GM06990 (cell line): ENCODE measurements at places on chromosomes 4 and X.

- no peak for DNase-seq
These were observed 4.0 kb downstream of the FLNA start for GRCh38 chrX:154370300-154371016.

DNA sequence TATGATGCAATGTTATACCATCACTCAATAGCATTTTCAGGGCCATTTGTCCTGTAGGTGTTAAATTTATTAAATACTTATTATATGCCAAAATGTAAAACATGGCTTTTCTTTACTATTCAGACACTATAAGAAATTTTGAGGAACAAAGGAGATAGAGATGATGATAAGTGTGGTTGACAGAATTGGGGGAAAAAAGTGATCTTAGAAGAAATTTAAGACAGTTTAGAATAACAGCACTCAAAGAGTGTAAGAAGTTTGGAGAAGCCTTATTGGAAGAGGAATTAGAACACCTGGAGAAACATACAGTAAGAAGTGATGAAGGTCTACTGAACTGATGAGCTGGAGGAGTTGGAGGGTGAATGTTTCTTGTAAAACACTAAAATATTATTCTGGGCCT lies 12.8 kb upstream of the AFP start:
- no peak for DNase-seq

GRCh38 chr4:42633605-42634388 lies 23.1 kb downstream of the ATP8A1 start:
- peak; percentile 38 for DNase-seq

GRCh38 chrX:68254738-68255645 lies 178.3 kb downstream of the OPHN1 start:
- DNase-seq, result no peak

GRCh38 chr4:39320381-39321115 lies 45.6 kb downstream of the RFC1 start:
- DNase-seq, result no peak

DNA sequence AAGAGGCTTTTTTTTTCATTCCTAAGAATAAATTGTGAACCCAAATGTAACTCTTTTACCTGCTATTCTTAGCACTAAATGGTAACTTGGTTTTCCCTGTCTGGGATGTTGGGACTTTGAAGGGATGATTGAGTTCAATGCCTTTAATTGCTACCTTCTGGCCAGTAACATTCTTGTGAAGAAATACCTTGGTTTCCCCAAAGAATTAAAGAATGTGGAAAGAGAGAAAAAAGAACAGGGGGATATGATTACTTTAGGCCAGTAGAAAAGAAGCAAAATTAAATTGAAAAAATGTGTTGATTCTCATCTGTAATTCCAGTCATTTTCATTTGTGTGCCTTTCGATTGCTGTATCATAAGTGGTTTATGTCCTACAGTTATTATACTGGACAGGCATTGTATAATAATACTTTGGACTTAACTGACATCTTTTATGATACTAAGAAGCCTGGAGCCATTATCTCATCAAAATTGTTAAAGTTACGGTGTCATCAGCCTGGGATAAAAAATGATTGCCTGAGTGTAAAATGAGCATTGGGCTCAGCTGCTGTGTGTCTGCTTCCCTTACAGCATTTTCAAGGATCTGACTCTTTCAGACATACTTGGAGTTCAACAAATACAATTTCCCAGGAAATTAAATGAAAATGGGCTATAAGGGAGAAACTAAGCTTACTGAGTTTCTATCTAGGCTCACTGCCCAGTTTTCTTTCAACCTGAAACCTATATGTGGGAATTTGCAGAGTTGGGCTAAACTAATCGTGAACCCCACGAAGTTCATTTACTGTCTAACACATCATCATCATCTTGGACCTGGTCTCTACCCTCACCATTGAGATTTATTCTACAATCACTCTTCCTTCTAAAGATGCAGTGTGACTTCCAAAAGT lies 146.3 kb downstream of the SHROOM3 start:
- no peak for DNase-seq

DNA sequence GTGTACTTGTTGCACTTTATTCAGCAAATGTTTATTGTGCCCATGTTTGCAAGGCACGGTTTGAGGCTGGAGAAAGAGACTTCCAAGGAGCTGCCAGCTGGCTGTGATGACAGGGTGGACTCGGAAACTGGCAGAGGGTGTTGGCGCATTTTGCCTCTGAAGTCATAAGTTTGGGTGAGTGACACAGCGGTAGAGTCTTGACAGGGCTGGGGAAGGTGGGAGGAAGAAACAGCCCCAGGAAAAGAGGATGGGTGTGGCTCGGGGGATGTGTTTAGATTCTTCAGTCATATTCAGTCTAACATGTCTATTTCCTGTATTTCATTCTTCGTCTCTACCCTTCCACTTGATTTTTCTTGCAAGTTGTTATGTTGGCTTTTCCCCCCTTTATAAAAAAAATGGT lies 77.0 kb upstream of the STOX2 start:
- no peak for DNase-seq

DNA sequence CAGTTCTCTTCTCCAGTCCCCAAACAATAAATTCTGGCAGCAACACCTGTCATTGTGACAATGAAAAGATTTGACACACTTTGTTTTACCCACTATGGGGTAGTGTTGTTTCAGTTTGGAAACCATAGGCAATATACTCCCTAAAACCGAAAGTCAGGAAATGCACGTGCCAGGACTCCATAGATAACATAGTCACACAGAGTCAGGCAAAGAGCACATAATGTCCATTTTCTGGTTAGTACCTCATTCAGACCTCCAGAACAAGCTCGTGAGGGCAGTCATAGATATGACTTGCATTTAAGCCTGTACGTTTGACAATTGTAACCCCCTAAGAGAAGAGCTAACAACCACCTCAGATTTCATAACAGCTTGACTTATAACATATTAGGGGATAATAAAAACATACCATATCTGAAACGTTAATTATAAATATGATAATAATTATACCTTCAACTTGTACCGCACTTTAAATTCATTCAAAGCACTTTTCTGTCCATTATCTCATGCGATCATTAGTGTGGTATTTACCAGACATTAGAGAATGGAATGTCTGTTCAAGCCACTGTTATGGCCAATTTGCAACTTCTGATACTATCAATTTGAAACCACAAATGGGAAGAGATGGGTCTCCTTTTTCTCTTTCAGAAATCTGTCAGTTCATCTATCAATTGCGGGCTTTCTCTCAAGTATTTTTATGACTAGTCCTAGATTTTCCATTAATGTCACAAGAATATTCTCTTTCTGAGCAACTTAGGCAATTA lies 147.4 kb downstream of the LDB2 start:
- DNase-seq, result no peak

GRCh38 chr4:85228264-85228663 lies 246.7 kb upstream of the ARHGAP24 start:
- no peak for DNase-seq

DNA sequence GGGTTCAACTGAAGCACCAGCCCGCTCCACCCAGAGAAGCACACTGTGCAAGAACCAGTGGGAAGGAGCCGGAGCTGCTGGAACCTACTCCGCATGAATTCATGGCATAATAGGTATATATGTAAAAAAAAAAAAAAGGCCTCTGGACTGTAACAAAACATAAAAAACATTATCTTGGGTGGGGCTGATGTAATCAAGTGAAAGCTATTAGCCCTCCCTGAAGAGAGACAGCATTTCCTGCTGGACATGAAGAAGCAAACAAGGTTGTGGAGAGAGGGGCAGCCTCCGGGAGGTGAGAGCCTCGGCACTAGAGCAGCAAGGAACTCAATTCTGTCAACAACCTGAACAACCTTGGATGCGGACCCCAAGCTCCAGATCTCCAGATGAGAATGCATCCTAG lies 50.7 kb downstream of the PLAC1 start:
- no peak for DNase-seq

DNA sequence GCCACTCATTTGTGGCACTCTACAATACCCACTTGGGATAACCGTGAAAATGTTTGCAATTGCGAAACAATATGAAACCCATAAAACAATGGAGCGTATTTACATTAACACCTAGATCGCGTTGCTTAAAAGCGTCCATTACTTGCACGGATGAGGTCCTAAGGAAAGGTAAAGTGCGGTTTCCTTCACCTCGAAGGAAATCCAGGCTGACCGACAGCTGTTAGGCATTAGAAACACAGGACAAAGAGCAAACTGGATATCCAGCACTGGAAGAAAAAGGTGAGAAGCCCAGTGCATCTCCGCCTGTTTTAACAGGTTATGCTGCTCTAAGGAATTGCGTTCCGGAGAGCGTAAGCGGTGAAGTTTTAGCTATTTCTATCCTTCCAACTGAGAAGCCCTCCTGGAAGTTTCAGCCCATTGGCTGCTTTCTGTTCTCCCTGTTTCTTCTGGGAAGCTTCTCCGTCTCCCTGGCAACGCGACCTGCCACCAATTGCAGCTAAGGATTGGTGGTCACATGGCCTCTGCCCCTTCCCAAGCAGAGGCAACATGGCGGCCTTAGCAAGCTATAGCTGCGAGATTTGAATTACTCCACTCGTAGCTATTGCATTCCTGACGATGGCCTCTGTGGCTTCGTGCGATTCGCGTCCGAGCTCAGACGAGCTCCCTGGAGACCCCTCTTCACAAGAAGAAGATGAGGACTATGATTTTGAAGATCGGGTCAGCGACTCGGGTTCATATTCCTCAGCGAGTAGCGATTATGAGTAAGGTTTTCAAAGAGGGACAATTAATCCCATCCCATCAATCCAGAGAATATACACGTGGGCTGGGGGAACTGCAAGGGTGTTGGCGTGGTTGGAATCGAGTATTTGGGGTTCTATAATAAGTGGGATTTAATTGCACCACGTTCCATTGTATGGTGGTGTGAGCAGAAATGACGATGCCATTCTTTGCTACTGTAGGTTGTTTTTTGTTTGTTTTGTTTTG lies at the start of gene INTU:
INTU (plus strand) TSS at position 538 of the 984 bp plus-strand sequence; CDS start at position 616, 78 bp downstream.
- peak; percentile 9 for DNase-seq

DNA sequence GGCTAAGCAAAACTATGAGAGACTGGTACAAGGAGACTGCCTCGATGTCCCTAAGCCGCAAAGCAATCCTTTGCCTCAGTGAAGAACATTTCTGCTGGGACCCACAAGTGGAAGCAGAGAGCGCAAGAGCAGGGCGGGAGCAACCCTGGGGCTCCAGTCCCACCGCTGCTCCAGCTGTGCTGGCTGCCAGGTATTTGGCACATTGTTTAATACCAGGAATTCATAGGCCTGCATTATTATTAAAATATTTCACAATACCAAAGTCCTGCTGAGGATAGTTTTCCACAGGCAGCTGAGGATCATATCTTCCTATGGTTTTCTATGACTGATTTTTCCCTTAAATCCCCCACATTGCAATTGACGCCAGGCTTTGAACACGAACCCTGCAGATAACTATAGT lies 163.5 kb upstream of the TLL1 start:
- DNase-seq, result no peak

DNA sequence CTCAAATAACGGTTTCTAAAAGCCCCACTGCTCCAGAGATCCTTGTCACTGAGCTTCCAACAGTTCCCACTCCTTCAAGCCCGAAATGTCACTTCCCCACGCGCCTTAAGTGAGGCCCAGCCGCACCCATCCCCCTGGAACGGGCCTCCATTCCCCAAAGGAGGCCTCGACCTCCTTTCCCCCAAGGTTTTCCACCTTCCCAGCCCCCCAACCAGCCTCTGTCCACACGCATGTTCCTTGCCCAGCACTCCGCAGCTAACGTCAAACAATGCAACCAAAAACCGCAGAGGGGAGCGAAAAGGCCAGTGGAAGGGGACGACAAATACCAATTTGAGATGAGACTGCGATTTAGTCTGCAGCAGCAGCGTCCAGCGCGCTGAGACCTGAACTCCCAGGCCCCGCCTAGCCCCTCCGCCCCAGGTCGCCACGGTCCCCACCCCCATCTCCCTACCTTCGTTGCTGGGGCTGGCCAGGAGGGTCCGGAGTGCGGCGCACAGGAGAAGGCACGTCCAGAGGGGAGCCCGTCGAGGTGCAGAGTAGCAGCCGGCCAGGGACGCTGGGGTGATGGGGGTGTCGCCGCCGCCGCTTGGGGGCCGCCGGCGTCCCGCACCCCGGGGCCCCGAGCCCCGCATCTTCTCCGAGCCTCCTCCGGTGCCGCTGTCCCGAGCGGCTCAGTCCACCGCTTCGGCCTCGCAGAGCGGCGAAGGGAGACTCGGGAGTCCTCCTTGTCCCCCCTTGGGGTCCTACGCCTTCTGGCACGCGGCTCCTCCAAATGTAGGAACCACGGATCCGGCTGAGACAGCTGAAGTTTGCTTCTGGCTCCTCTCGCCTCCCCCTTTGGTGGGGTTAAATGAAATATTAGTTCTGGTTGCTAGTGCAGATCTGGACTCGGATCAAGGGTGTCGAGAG lies 924 bp downstream of the EPHA5 start:
- no peak for DNase-seq

- DNase-seq, result no peak
These were observed 62.2 kb downstream of the SPANXN3 start for GRCh38 chrX:143455046-143455445.

- DNase-seq, result no peak
These were observed 294.3 kb downstream of the GUCY2F start for GRCh38 chrX:109187473-109188168.

- no peak for DNase-seq
These were observed 137.5 kb upstream of the ANXA3 start for GRCh38 chr4:78414116-78414515.

- no peak for DNase-seq
These were observed 11.8 kb downstream of the EDA start for GRCh38 chrX:69627744-69628143.

DNA sequence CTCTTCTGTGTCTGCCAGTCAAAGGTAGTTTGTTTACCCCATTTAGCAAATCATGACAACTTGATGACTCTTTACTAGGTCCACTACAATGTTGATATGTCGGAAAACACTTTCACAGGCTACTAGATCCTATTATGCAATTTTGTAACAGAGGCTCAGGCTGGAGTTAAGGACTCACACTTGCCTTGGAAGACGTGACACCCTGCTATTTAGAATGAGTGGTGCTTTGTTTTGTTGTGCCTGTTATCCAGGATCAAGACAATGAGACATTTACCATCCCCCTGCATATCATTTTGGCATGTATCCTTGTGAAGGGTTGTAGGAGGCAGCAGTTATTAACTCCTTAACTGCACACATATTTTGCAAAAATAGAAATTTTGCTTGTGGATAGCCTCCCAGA lies 263.7 kb downstream of the IL1RAPL1 start:
- DNase-seq, result no peak

- no peak for DNase-seq
These were observed 36.9 kb downstream of the CCDC158 start for GRCh38 chr4:76384052-76384451.

DNA sequence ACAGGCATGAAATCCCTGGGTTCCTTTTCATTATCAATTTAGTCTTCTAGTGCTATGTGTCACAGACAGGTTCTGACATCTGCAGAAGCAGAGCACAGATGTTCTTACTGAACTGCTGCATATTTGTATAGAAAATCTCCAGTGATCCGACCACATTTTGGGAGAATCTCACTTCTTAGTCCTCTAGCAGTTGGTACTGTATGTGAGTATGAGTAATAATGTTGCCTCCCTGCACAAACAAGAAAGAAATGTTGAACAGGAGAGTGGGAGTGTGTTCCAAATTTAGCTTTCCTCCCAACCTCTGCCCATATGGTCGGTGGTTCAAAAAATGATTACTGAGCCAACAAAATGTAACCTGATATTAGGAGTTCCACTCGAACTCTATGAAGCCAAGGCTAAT lies 165.3 kb upstream of the GPC4 start:
- DNase-seq, result no peak
